ENCODE measurements at places on chromosomes 6 and 20.

DNA sequence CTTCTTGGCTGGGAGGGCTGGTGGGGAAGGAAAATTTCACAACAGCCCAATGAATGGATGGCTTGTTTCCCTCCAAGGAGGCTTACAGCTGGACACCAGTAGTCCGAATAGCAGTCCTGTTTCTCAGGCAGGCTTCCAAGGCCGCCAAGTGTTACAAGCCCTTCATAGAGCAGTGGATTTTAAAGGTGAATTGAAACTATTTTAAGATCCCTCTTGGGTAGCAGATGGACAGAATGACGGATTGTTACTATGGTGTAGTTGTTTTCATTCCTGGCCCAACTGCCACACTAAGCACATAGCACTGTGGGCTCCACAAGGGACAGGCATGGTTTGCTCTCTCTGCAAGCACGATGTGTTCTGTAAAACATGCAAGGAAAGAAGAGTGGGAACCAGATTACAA lies 203.3 kb upstream of the TAB2 start:
- DNase-seq: no peak

GRCh38 chr6:145723646-145724045 lies 11.7 kb downstream of the EPM2A start:
- DNase-seq: no peak

GRCh38 chr20:50862546-50862945 lies 67.7 kb downstream of the BCAS4 start:
- no peak for DNase-seq

DNA sequence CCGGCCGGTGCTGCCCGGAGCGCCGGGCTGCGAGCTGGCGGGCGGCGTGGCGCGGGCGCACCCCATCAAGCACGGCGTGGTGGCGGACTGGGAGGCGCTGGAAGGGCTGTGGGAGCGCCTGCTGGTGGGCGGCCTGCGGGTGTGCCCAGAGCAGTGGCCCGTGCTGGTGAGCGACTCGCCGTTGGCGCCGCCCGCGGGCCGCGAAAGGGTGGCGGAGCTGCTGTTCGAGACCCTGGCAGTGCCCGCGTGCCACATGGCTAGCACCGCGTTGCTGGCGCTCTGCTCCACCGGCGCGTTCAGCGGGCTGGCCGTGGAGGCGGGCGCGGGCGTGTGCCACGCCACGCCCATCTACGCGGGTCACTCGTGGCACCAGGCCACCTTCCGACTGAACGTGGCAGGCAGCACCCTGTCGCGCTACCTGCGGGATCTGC lies 517 bp downstream of the ACTL10 start:
- no peak for DNase-seq

- DNase-seq: no peak
Measured at GRCh38 chr6:20332441-20333006, 69.2 kb upstream of the E2F3 start.

- no peak for DNase-seq
Measured at GRCh38 chr20:59110607-59111006, 53.0 kb upstream of the ZNF831 start.

DNA sequence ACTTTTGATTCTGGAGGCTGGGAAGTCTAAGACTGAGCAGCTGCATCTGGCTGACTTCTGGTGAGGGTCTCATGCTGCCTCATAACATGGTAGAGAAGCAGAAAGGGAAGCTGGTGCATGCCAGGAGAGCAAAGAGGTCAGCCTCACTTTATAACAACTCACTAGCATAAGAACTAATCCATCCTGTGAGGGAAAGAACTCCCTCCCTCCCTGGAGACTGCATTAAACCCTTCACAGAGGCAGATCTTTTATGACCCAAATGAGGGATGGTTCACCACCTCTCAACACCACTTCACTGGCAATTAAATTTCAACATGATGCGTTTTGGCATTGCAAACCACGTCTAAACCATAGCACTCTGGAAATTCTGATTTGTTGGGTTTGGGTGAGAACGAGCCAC lies 33.9 kb downstream of the STXBP5 start:
- no peak for DNase-seq

GRCh38 chr20:2759143-2759542 lies 41.3 kb downstream of the CPXM1 start:
- no peak for DNase-seq

DNA sequence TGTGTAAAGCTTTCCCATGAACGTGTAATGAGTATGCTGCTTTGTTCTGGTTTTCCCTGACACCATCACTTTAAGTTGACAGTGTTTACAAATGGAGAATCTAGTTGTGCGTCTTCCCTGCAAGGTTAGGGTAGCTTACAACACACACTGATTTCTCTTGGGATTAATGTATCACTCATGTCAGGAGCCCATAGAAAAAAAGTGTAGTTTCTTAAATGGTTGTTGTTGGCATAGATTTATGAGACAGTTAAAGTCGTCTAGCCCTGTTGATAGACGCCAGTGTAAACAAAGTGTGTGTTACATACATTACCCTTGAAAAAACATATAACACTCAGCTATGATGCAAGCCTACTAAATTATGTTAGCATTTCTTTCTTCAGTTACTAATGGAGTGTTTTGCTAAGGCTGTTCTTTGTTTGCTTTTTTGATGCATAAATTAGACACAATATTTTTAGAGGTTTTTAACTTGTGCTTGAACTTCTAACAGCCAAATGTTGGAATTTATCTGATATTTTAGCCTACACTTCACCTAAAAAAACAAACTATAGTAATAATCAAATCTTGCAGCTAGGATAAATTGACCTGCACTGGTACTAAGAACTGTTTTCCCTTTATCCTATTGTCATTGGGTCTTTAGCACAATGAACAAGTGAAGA lies 88.6 kb downstream of the RNF217 start:
- no peak for DNase-seq

DNA sequence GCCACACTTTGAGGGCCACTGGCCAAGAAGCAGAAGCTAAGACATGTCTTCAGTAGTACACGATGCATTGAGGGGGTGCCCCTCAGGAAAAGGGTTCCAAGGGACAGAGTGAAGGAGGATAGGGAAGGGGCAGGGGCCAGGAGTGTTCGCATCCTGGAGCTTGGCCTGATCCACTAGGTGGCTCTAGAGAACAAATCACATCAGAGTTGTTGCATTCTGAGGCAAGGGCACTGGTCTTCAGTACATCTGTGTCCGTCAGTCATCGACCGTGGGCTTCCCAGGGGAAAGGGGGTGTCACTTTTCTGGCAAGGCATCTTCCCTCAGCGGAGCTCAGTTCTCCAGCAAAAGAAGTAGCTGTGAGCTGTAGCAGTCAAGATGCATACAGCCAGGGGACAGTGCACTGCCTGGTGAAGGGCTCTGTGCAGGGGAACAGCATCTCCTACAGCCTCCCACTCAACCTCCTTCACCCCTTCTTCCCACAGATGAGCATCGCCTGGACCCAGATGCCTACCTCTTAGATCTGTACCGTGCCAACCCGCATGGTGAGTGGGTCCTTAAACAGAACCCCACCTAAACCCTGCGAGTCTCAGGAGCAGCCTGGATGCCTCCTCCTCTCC lies 47.8 kb downstream of the ARHGAP40 start:
- no peak for DNase-seq

DNA sequence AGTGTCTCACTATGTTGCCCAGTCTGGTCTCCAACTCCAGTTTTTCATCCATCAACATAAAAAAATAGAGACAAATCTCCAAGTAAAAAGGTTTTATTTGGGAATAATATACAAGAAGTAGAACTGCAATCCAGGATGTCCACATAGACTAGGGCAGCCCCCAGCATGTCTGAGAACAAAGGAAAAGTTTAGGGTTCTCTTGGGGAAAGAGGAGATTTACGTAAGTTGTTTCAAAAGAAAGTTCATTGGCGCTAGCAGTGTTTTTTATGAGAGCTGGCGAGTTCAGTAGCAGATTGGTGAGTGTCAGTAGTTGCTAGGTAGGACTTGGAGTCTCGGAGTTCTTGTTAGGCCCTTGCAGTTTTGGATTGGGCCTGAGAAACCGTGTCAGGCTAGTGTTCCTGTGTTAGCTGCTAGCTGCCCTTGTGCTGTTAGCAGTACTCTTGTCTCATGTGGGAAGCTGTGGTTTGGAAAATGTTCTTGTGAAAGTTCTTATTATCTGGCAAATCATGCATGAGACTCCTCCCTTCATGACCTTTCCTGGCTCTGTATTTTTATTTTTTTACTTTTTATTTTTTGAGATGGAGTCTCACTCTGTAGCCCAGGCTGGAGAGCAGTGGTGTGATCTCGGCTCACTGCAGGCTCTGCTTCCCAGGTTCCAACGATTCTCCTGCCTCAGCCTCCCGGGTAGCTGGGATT lies 24.7 kb downstream of the TTLL9 start:
- DNase-seq: no peak

Measured in stimulated activated CD8-positive, alpha-beta memory T cell treated with anti-CD3 and anti-CD28 coated beads, Interleukin-15, amount 100 ng/mL, for 24 hours (primary cell).